ENCODE measurements at places on chromosomes 2 and 18. TPM values are rescaled to one million over a fixed set of nuclear protein-coding genes. Genes with fewer than 3 reads are reported as not detected.

- H3K4me3 ChIP-seq = no peak overlapping the region
- DNase-seq = no peak
- peaks cover 23% of the 10 kb centered on the region for H3K36me3 ChIP-seq
- no peaks in the 10 kb centered on the region for H3K27me3 ChIP-seq
- H3K27ac ChIP-seq = no peak overlapping the region
- H3K4me1 ChIP-seq = peaks cover 6% of the 10 kb centered on the region
These were observed 79.0 kb downstream of the ZAP70 start for GRCh38 chr2:97792416-97792815.

- H3K27ac ChIP-seq = peak overlapping the region; percentile 100
- H3K4me1 ChIP-seq = peaks cover 43% of the 10 kb centered on the region
- no peaks in the 10 kb centered on the region for H3K27me3 ChIP-seq
- H3K36me3 ChIP-seq = no peaks in the 10 kb centered on the region
- H3K4me3 ChIP-seq = peak overlapping the region; percentile 28
- peak; percentile 98 for DNase-seq
These were observed 43.8 kb upstream of the PPP4R1 start for GRCh38 chr18:9658087-9658641.

GRCh38 chr18:22987547-22988189 is 54.5 kb downstream of the RBBP8 start:
- no peaks in the 10 kb centered on the region for H3K4me1 ChIP-seq
- no peak overlapping the region for H3K4me3 ChIP-seq
- H3K36me3 ChIP-seq = peaks cover 19% of the 10 kb centered on the region
- H3K27me3 ChIP-seq = no peaks in the 10 kb centered on the region

The DHRS9 gene
- total RNA-seq = 0.22 TPM

The CLEC4F gene
- not detected for total RNA-seq
